Thyroid gland (tissue), 4 donors: ENCODE measurements at places on chromosomes 12 and 14. TPM values are rescaled to one million over a fixed set of nuclear protein-coding genes. Genes with fewer than 3 reads are reported as not detected.

STXBP6 gene
- 67.4 TPM for total RNA-seq

HOTAIR gene
- total RNA-seq = not detected

DNA sequence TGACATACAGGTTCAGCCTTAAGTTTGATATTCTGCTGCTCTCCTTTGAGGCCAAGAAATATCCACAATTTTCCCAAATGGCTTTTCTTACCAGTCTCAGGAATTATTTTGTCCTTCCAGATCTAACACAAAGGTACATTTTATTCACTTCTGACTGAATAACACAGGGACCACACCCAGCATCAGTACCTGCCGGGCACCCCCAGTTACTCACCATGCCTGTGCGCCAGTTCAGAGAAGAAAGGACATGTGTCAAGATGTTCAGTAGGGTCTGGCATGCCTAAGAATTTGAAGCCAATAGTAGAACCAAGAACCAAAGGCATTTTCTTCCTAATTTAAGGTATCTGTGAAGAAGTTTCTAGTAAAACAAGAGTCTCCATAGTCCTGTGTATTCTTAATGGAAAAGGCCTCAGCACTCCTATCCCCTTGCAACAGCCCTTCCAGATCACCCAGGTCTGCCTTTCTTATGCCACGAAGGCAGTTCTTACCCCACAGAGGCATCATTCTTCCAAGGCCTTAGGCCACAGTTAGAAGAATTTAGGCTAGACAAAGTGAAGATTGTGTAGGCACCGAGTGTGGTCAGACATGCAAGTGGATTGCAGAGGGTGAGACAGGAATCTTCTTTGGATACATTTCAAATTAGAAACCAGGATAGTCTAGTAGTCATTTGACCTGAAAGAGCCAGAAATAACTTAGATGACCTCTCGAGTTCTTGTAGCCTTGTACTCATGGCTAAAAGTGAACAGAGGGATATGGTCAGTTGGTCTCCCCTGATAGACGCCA is 140.1 kb upstream of the HIF1A start:
- H3K36me3 ChIP-seq = no peaks in the 10 kb centered on the region
- H3K27ac ChIP-seq = no peak overlapping the region
- DNase-seq = no peak
- no peak overlapping the region for H3K4me3 ChIP-seq
- H3K4me1 ChIP-seq = peaks cover 16% of the 10 kb centered on the region

DNA sequence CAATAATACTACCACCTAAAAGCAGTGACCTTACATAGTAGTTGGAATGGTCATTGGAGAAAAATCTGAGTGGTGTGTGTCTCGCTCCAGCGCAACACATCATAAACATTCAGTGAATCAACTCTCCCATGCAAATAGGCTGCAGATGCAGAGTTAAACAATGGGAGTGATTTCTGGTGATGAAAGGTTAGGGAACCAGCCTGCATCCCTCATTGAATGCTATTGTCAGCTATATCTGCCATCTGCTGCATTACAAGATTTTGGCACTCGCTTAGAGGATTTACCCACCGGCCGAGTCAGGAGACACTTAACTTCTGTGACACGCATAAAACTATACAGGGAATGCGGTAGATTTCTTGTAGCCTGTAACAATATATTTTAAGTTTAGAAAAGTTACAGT is 900.9 kb downstream of the FLRT2 start:
- no peak overlapping the region for H3K27ac ChIP-seq
- no peak overlapping the region for H3K4me3 ChIP-seq
- H3K27me3 ChIP-seq = no peaks in the 10 kb centered on the region
- no peak for DNase-seq

CCDC88C gene
- total RNA-seq = 6.3 TPM

ARHGEF25 gene
- total RNA-seq = 3.6 TPM

HHIPL1 gene
- total RNA-seq = 0.98 TPM

DNA sequence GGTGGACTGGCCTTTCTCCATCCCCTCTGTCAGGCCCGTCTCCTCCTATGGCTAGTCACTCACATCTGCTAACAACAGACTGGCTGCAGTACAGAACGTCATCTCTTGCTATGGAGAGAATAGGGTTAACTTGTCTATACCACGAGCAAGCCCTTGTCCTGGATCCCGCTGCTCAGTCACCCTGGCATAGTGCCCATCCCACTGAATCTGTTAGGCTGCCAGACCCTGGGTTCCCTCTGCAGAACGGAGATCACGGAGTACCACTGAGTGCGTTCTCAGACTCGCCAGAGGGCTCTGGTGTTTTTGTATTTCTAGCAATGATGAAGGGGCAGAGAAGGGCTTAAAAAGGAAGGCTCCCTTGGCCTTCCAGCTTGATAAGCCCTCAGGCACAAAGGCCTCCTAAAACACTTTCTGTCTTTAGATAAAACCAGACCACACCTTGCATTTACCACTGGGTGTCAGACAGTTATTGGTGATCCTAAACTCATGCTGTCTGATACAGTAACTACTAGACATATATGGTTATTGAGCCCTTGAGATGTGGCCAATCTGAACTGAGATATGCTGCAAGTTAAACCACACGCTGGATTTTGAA is 6.3 kb upstream of the NRIP2 start:
- H3K36me3 ChIP-seq = no peaks in the 10 kb centered on the region
- no peaks in the 10 kb centered on the region for H3K27me3 ChIP-seq
- H3K4me3 ChIP-seq = no peak overlapping the region
- no peak overlapping the region for H3K27ac ChIP-seq

DNA sequence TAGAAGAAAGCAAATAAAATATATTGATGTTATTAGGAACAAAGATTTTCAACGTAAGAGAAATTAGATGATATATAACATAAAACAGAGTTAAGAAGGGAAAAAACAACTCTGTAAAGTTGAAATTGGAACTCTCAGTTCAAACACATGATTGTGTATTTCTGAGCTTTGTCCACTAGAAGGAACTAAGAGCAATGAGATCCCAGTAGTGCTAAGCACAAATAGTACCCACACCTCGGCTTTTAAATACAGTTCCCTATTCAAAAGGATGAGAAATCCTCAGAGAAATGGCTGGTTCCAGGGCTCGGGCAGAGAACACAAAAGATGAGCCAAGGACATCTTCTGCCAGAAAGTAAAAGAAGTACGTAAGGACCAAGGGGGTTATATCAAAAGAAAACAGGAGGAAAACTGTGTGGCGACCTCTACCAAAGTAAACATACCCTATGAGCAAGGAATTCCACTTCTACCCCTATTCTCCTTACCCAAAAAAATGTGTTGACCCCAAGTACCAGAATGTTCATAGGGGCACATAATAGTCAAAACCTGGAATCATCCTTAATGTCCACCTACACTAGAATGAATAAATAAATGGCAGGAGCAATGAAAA is 96.6 kb downstream of the SPTSSA start:
- DNase-seq = no peak
- no peak overlapping the region for H3K4me3 ChIP-seq
- peaks cover 10% of the 10 kb centered on the region for H3K4me1 ChIP-seq
- H3K36me3 ChIP-seq = no peaks in the 10 kb centered on the region

CLEC6A gene
- 0.79 TPM for total RNA-seq

DNA sequence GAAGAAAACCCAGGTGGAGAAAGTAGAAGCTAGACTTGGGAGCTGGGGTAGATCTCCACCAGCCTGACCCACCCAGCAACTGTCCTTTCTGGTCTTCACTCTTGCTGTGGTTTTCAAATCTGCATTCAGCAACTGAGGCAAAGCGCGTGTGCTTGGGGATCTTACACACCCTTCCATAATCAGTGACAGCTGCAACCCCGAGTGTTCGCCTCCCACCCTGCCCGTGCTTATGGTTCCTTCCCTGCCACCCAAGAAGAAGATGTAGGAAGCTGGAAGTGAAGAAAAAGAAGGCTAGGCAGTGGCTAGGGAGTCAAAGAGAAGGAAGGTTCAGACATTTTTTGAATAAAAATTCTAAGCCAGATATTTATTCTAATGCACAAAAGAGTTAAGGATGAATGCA is 162.6 kb upstream of the CCND2 start:
- peaks cover 4% of the 10 kb centered on the region for H3K27me3 ChIP-seq
- no peak overlapping the region for H3K4me3 ChIP-seq
- H3K27ac ChIP-seq = no peak overlapping the region
- H3K4me1 ChIP-seq = no peaks in the 10 kb centered on the region

DNA sequence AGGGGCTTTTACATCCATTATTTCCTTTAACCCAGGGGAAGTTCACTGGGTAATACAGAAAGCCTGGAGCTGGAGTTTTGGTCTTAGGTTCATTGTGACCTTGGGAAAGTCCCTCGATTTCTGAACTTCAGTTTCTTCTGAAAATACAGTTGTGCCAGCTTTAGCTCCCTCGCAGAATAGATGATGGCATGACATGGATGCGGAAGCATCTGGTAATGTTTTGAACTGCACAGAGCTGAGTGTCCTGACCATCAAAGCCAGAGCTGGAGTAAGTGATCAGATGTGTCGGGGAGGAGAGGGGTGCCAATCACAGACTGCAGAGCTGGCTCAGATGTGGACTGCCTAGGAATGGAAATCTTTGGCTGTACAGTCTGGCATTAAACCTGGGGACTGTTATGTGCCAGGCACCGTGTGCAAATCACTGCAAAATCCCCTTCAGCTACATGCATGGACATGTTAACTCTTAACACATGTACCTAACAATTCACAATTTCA is 180.9 kb downstream of the ETV6 start:
- peak overlapping the region; percentile 39 for H3K27ac ChIP-seq
- no peaks in the 10 kb centered on the region for H3K27me3 ChIP-seq
- H3K4me1 ChIP-seq = peaks cover 60% of the 10 kb centered on the region
- DNase-seq = no peak
- H3K4me3 ChIP-seq = no peak overlapping the region
- H3K36me3 ChIP-seq = no peaks in the 10 kb centered on the region

- DNase-seq = no peak
- H3K36me3 ChIP-seq = no peaks in the 10 kb centered on the region
- H3K4me1 ChIP-seq = no peaks in the 10 kb centered on the region
Observed at GRCh38 chr12:130764475-130765185, 48.5 kb upstream of the RIMBP2 start.

DNA sequence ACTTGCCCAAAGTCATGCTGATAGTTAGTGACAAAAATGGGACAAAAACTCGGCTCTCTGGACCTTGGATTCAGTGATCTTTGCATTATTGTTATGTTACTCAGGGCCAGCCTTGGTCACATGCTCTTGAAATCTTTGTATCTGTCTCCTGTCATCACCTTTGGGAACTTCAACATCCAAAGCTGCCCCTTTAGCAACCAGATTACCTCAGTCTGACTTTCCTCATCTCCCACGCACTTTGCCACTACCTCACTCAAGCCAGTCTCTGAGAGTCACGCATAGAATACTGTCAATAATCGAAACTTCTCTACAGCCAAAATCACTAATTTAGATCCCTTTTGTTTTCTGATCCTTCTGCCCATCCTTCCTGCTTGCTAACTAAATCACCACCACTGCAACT is 90.8 kb upstream of the DAAM1 start:
- no peak overlapping the region for H3K4me3 ChIP-seq
- no peaks in the 10 kb centered on the region for H3K27me3 ChIP-seq
- H3K4me1 ChIP-seq = no peaks in the 10 kb centered on the region

GRCh38 chr12:99985129-99985570 is 414 bp upstream of the ANKS1B start:
- H3K27me3 ChIP-seq = no peaks in the 10 kb centered on the region
- H3K4me3 ChIP-seq = peak overlapping the region; percentile 54
- no peak for DNase-seq
- peaks cover 6% of the 10 kb centered on the region for H3K4me1 ChIP-seq
- no peaks in the 10 kb centered on the region for H3K36me3 ChIP-seq
- H3K27ac ChIP-seq = peak overlapping the region; percentile 78

GPR84 gene
- 0.40 TPM for total RNA-seq

GRCh38 chr14:61609884-61610283 is 85.4 kb upstream of the HIF1A start:
- H3K27me3 ChIP-seq = no peaks in the 10 kb centered on the region
- H3K4me3 ChIP-seq = no peak overlapping the region
- peak overlapping the region; percentile 72 for H3K27ac ChIP-seq
- H3K36me3 ChIP-seq = no peaks in the 10 kb centered on the region
- no peak for DNase-seq

RPGRIP1 gene
- not detected for total RNA-seq

DNA sequence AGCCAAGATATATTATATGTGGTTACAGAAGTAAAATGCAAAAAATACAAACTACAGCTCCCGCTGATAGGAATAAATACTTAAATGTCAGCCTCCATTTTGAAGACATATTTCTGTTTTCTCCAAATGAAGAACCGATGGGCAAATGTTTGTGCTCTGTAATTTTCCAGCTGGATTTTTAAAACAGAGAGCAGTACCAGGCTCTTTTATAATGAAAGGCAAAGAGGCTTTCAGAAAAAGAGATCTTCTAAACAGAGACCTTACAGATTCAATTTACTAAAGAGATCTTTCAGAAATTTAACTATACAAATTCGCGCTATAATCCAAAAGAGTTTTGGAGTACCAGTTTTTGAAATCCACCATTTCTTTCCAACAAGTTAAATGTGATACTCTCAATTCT is 19.9 kb downstream of the MAP4K5 start:
- no peak overlapping the region for H3K27ac ChIP-seq
- H3K27me3 ChIP-seq = no peaks in the 10 kb centered on the region
- DNase-seq = no peak
- H3K4me3 ChIP-seq = no peak overlapping the region

DNA sequence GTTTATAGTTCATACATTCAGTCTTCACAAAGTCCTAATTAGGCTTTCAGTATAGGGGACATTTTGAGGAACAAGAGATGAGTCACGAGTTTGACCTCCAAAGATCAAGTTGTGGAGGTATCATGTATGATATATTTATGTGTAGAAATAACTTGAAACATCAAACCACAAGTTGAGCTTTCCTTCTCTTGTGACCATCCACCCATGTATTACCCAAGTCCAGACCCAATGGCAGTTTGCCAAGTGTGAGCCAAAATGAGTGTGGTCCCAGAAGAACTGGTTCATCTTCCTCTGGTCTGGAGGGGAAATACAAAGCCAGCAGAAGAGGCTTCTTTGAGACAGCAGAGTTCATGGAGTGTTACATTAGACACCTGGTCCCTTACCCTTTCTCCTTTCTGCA is 104.9 kb downstream of the ATP23 start:
- DNase-seq = no peak
- no peaks in the 10 kb centered on the region for H3K27me3 ChIP-seq
- no peak overlapping the region for H3K4me3 ChIP-seq
- H3K27ac ChIP-seq = no peak overlapping the region
- no peaks in the 10 kb centered on the region for H3K4me1 ChIP-seq

DNA sequence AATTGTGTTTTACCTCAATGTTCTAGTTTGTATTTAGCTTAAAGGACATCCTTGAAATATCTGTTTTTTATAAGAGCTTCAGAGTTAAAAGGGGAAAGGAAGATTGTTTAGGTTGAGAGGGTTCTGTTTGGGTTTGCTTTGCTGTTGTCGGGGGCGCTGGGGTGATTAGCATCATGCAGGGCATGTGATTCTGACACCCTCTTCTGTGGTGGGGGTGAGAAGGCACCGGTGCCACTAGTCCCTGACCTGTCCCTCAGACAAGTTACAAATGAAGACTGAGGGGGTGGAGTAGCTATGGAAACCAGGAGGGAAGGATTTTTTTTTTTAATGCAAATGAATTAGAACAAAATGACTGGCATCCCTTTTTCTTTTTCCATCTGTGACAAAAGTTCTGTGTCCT is 291.3 kb downstream of the RPAP3 start:
- no peak overlapping the region for H3K27ac ChIP-seq
- no peaks in the 10 kb centered on the region for H3K36me3 ChIP-seq
- H3K4me1 ChIP-seq = no peaks in the 10 kb centered on the region

GRCh38 chr12:12210983-12211382 is 55.9 kb downstream of the LRP6 start:
- DNase-seq = no peak
- peaks cover 21% of the 10 kb centered on the region for H3K4me1 ChIP-seq
- no peaks in the 10 kb centered on the region for H3K27me3 ChIP-seq
- no peaks in the 10 kb centered on the region for H3K36me3 ChIP-seq
